Frontal cortex (tissue), 4 donors: ENCODE measurements at places on chromosomes 11 and 22. TPM values are rescaled to one million over a fixed set of nuclear protein-coding genes. Genes with fewer than 3 reads are reported as not detected.

Gene KDM4E
- total RNA-seq, result not detected

Gene BLID
- total RNA-seq, result 1.2 TPM

Gene HBG2
- 2,646 TPM for total RNA-seq

Gene OR10A2
- not detected for total RNA-seq

Gene SOX10
- 1.6 TPM for total RNA-seq

Gene MMP8
- total RNA-seq, result not detected

Gene POLA2
- 2.9 TPM for total RNA-seq

Gene PLAAT3
- 2.4 TPM for total RNA-seq
